CD14-positive monocyte (primary cell): ENCODE measurements at places on chromosomes 13 and 19.

DNA sequence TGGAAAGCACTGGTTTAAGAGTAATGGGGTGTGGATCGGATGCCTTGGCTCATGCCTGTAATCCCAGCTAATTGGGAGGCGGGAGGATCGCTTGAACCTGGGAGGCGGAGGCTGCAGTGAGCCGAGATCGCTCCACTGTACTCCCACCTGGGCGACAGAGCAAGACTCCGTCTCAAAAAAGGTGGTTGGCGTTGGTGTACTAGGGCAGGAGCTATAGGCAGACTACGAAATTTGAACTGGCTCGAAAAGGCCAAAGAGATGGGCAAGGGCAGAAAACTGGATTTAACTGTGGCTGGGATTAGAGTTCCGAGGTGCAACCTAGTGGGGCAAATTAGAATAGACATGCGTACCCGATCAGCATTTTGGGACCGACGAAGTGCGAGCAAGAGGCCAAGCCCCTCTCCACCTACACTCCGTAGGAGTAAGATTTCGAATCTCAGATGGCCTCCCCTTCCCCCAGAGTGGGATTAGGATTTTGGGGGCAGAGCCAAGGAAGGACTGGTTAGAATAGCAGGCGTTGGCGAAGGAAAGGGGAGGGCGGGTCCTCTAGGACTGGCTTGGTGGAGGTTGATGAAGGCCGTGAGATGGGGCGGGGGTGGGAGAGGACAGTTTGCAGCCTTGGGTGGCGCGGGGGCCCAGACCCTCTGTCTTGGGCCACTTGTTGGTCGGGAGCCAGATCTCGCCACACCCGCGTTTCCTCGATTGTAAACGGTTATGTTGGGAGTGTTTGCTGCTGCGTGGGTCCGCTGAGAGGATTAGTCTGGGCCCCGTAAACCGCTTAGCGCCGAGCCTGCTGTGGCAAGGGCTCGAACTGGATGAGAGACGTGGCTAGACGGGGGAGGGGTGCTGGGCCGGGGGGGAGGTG lies 2.0 kb upstream of the INAFM1 start:
- DNase-seq, result no peak

DNA sequence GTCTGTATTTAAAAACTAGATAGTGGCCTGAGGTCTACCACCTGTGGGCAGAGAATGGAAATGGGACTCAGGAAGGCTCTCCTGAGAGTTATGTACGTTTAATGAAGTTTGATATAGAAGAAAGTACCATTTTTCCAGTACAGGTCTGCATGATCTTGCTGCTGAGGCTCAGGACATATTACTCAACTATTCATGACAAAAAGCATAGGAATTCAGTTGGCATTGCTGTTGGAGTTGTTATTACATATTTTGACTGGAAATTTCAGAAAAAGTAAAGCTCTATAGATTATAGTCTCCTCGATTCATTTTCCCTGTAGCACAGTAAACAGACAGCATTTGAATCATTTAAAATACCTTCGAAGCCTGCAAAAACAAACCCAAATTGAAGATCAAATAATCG lies 469.8 kb downstream of the DCT start:
- DNase-seq, result no peak

- peak; percentile 69 for DNase-seq
These were observed 8.3 kb downstream of the STXBP2 start for GRCh38 chr19:7645163-7645562.

GRCh38 chr19:28242317-28242927 lies 970.5 kb downstream of the UQCRFS1 start:
- DNase-seq, result peak; percentile 2

- no peak for DNase-seq
These were observed 104.2 kb downstream of the UBL3 start for GRCh38 chr13:29746148-29746677.

- DNase-seq, result no peak
These were observed 531.9 kb downstream of the OLFM4 start for GRCh38 chr13:53560556-53560955.

- peak; percentile 30 for DNase-seq
These were observed 35.0 kb upstream of the NANOS3 start for GRCh38 chr19:13841962-13842290.

GRCh38 chr13:113210833-113211232 lies 1.4 kb downstream of the CUL4A start:
- DNase-seq, result no peak
